ENCODE measurements at places on chromosomes 5 and 9.
A peak's percentile ranks its signal among the peaks of the same experiment; 100 is the strongest.

- no peak for DNase-seq
Observed at GRCh38 chr9:6123416-6123815, 92.2 kb upstream of the IL33 start.

- peak; percentile 17 for DNase-seq
Observed at GRCh38 chr9:12554636-12555035, 138.5 kb upstream of the TYRP1 start.

GRCh38 chr9:108650826-108651225, 205.0 kb downstream of the ACTL7B start:
- DNase-seq: no peak

GRCh38 chr9:81581986-81582385, 107.4 kb downstream of the TLE1 start:
- no peak for DNase-seq

GRCh38 chr5:173557123-173557903, 59.1 kb downstream of the BOD1 start:
- no peak for DNase-seq

- no peak for DNase-seq
Observed at GRCh38 chr5:93755716-93756115, 14.3 kb upstream of the POU5F2 start.

DNA sequence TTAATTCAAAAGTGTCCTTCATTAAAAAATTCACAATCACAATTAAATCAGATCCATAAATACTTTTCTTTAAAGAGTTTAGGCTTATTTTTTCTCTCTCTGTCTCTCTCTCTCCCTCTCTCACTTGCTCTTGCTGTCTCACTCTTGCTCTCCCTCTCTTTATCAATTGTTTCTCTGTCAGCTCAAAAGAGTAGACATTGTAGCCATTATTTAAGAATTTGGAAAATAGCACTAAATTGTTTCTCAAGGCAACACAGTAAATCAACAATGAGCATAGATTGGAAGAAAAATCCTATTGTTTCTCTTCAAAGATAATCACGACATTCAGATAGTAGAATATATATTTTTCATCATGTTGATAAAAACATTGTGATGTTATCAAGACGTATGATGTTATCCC, 1114.0 kb downstream of the PTPRD start:
- DNase-seq: no peak

DNA sequence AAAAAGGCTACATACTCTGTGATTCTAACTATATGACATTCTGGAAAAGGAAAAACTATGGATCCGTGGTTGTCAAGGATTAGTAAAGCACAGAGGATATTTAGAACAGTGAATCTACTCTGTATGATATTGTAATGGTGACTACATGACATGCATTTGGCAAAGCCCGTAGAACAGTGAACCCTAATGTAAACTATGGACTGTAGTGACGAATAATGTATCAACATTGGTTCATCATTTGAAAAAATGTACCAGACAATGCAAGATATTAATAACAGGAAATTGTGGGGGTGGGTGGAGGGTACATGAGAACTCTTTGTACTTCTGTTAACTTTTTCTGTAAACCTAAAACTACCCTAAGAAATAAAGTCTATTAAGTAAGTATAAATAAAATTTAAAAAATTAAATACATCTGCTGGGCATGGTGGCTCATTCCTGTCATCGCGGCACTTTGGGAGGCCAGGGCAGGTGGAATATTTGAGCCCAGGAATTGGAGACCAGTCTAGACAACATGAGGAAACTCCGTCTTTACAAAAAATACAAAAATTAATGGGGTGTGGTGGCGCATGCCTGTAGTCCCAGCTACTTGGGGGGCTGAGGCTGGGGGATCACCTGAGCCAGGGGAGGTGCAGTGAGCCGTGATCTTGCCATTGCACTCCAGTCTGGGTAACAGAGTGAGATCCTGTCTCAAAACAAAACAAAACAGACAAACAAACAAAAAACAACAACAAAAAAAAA, 101.7 kb upstream of the TBC1D2 start:
- no peak for DNase-seq

DNA sequence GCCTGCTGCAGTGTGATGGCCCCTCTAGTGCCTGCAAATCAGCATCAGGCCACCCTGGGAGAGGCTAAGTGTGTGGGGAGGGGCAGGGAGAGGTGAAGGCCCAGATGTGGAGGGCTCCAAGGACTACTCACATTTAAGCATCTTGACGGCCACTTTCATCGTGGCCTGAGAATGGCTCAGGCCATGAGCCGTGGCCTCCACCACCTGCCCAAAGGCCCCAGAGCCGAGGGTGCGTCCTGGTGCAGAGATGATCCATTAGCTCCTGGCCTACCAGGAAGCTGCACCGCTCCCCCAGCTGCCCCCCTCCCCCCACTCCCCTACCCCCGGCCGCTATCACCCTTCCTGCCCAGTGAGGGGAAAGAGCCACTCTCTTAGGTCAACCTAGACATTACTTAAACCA, 31.0 kb downstream of the PDGFRB start:
- no peak for DNase-seq

DNA sequence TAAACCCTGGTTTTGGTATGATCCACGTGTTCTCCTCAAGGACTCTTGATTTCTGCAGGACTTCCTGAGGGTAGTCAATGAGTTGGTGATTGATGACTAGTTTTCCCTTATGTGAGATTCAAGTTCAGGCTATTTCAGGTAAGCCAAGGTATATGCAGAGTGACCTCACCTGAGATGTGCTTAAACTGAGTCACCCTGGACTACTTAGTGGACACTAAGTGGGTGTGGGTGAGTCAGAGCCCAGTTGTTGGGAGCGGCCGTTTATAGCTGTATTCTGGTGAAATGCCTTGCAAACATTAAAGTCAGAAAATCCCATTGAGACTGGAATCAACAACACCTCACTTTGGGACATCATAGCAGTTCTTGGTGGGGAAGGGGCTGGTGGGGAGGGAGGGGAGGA, 62.9 kb downstream of the SLC28A3 start:
- DNase-seq: no peak

DNA sequence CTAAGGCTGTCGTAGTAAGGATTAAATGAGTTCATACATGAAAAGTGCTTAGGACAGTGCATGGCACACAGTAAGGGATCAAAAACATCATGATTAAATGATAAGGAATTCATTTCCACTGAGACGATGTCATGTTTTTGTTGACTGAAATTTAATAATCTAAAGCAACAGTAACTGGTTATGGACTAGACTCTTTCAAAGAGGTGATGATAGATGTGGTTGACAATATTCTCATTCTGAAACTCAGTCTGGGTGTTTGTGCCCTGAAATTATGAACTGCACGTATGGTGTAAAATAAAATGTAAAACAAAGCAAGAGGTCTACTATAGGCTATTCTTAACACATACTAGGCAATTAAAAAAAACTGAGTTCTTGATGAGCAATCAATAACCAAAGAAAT, 280.0 kb downstream of the DENND1A start:
- DNase-seq: no peak

DNA sequence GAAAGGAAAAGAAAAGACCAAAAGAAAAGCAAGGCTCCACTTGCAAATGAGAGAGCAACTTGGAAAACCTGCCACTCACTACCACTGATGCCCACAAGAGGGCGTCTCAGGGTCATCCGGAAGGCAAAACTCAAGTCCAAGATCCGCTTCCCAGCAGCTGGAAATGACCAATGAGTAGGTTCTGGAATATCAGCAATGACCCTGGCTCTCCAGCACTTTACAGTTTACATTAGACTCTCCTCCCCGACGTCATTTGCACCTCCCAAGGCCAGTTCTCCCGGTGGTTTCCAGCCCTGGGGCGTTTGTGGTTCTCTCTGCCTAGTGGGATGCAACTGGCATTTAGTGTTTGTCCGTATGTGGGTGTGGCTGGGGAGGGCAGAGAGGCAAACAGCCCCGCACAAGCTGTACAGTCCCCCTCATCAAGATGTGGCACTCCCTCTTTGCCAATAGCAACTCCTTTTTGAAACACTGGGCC, 193.8 kb upstream of the ZNF618 start:
- peak; percentile 95 for DNase-seq

- DNase-seq: peak; percentile 23
Observed at GRCh38 chr5:32584646-32585045, 711 bp upstream of the SUB1 start.

DNA sequence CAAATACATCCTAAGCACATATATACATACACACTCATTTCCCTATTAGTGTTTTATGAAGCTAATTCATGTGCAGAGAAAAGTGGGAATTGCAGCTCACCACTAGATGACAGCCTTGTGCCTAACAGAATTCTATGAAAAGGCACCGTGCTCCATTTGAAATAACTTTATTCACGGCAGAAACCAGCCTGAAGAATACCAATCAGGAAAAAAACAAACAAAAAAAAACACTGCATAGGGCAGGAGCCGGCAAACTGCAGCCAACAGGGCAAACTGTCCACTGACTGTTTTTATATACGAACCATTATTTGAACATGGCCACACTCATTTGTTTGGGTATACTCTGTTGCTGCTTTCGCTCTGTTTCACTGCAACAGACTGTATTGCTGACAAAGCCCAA, 33.6 kb downstream of the ERMP1 start:
- DNase-seq: peak; percentile 65

- DNase-seq: peak; percentile 66
Observed at GRCh38 chr9:79570448-79571308, 1.1 kb upstream of the TLE4 start.

GRCh38 chr5:96903300-96903699, 27.0 kb downstream of the ERAP2 start:
- no peak for DNase-seq

DNA sequence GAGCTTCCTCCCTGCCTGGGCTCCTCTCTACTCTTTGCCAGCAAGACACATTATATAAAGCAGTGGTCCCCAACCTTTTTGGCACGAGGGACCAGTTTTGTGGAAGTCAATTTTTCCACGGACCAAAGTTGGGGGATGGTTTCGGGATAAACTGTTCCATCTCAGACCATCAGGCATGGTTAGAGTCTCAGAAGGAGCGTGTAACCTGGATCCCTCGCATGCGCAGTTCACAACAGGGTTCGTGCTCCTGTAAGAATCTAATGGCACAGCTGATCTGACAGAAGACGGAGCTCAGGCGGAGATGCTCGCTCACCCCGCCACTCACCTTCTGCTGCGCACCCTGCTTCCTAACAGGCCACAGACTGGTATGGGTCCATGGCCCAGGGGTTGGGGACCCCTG, 142.8 kb downstream of the LIFR start:
- no peak for DNase-seq

- DNase-seq: no peak
Observed at GRCh38 chr9:98465799-98466198, 210.3 kb upstream of the TBC1D2 start.

DNA sequence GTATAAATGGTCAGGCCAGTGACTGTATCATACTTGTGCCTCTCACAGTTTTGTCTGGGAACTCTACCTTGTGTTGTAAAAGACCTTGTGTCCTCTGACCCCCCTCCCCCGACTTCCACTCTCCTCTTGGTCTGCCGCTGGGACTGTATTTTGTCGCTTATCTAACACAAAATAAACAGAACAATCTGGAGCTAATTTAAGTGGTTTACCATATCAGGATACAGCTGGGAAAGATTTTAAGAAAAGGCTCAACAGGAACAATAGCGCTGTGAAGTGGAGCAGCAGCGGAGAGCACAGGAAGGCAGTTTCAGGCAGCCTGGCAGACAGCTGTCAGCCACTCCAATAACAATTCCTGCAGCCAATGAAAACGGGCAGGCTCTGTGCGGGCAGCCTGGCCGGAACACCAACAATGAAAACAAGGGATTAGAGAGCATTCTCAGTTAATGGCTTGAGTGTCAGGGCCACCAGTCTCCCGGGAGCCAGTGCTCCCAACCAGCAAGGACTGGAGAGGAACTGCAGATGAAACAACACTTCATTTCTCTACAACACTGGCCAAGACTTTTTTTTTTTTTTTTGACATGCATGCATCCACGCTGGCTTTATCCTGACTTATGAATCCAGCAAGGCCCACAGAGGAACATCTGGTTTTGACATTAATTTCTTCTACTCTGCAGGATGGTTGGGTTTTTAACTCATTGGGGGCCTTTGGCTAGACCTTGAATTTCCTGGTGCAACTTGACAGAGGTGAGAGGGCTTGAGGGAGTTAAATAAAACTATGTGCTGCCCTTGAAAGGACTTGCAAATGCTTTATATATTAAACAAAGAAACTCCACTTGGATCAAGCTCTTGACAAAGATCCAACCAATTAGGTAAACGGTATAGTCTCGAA, 76.7 kb downstream of the ARSB start:
- peak; percentile 70 for DNase-seq

GRCh38 chr9:10059044-10059443, 553.8 kb downstream of the PTPRD start:
- DNase-seq: peak; percentile 78

DNA sequence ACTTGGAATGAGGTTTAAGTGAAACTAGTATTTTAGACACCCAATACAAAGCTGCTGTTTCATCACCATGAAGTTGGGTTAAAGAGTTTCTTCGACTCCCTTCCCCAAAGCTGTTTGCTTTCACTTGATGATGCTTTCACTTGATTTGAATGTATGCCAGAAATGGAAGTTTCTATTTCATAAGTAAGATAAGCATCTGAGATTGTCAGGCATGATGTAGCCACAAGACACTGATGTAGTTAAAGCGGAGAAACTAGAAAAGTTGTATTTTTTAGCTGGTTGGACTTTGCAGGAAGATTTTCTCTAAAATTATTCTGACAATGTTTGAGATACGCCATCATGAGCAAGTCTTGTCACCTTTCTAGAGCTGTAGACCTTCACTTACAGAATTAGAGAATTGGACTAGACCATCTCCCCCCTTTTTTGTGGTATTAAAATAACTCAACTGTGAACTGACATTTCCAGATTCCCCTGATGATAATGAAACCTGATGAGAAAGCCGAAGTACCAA, 20.0 kb downstream of the MOCS2 start:
- DNase-seq: no peak

GRCh38 chr9:137435980-137436760, 5.0 kb downstream of the ENTPD8 start:
- DNase-seq: peak; percentile 65

GRCh38 chr5:1896602-1897376, 14.1 kb upstream of the IRX4 start:
- DNase-seq: no peak

- no peak for DNase-seq
Observed at GRCh38 chr9:95049761-95050160, 267.7 kb downstream of the FANCC start.

- DNase-seq: no peak
Observed at GRCh38 chr5:124952566-124952965, 206.1 kb upstream of the ZNF608 start.

GRCh38 chr5:73485715-73486114, 12.5 kb upstream of the BTF3 start:
- peak; percentile 24 for DNase-seq

- no peak for DNase-seq
Observed at GRCh38 chr9:99336531-99336930, 114.4 kb downstream of the SEC61B start.

GRCh38 chr5:174409070-174409469, 315.3 kb upstream of the MSX2 start:
- DNase-seq: no peak

DNA sequence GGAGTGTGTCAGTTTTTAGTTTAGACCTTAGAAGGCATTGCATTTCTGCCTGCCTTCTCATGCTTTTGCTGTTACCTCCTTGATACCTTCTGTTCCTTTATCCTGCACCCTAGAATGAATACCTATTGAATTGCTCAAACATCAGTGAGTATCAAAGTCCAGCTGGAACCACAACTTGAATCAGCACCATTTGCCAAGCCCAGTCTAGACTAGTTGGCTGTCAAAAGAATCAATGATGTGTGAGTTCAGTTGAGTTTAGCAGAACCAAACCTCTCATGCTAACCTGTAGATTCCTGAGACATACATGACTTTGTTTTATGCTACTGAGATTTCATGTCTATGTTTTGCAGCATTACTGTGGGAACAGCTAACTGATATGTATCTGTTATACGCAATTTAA, 116.6 kb downstream of the FAM170A start:
- no peak for DNase-seq

Data from mesenchymal stem cell (in vitro differentiated cells and primary cell).